ENCODE measurements at places on chromosomes 12 and 14. TPM values are rescaled to one million over a fixed set of nuclear protein-coding genes. Genes with fewer than 3 reads are reported as not detected.
A peak's percentile ranks its signal among the peaks of the same experiment; 100 is the strongest.

GRCh38 chr12:104828015-104828414 lies 130.1 kb downstream of the SLC41A2 start:
- no peak for DNase-seq

GRCh38 chr14:65164068-65164824 lies 61.9 kb upstream of the MAX start:
- DNase-seq = no peak

- DNase-seq = no peak
These were observed 221.7 kb downstream of the ATP23 start for GRCh38 chr12:58163021-58163420.

Gene GPR135
- total RNA-seq = 0.77 TPM

GRCh38 chr14:64464651-64465050 lies 648 bp upstream of the AKAP5 start:
- DNase-seq = peak; percentile 44
